ENCODE measurements at places on chromosomes 13 and 19.

- DNase-seq, result no peak
Observed at GRCh38 chr19:5695649-5696195, 5.6 kb downstream of the RPL36 start.

DNA sequence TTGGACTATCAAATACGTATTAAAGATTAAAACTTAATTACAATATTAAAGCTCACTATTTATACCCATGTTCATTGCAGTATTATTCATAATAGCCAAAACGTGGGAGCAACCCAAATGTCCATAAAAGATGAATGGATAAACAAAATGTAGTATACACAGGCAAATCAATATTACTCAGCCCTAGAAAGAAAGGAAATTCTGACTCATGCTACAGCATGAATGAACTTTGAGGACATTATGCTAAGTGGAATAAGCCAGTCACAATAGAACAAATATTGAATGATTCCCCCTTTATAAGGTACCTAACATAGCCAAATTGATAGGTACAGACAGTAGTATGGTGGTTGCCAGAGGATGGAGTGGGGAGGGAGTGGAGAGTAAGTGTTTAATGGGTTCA, 457.3 kb downstream of the FGF14 start:
- no peak for DNase-seq

GRCh38 chr13:35764326-35765015, 288.0 kb upstream of the MAB21L1 start:
- no peak for DNase-seq

DNA sequence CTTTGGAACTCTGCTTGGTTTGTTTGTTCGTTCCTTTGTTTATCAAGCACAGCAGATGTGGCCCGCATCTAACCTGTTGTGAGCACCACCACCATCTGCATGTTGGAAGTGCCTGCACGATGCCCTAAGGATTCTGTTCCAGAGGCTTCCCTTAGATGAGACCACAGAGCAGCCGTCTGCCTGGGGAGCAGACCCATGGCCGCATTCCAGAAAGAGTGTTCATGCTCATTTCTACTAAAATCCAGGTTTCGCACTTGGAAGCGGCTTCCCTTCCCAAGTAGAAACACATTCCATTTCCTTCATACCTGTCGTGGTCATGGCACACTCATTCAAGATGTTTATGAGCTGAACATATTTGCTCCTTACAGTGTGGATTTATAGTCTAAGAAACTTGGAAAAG, 27.2 kb downstream of the COL4A2 start:
- no peak for DNase-seq

DNA sequence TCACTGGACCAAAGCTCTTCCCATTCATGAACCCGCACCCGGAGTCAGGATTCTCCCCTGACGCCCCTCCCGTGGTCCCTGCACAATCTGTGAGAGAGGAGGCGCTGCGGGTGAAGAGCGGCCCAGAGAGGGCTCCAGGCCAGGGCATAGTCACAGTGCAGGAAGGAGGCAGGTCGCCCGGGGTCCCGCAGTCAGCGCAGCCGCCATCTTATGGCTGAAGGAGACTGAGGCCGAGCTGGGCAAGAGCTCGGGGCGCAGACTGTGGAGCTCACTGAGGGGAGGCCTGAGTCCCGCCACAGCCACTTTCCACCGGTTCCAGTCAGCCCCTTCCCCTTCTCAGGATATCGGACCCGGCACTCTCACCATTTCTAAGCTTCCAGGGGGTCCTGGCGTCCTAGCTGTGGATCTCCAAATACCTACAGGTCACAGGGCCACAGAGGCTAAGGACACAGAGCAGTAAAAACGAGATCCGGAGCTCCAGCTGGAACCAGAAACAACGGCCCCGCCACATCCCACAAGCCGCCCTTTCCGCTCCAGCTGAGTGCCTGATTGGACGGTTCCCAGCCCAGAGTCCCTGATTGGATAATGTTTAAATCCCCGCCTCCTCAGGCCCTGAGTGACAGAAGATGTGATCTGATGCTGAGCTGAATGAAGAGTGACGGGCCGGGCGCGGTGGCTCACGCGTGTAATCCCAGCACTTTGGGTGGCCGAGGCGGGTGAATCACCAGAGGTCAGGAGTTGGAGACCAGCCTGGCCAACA, at the start of gene ZNF99:
Gene ZNF99 (minus strand): TSS at position 501 of the 760 bp plus-strand sequence. CDS start 135 bp downstream, at position 366.
- no peak for DNase-seq

- DNase-seq, result no peak
Observed at GRCh38 chr19:45173816-45174215, 4.2 kb downstream of the TRAPPC6A start.

DNA sequence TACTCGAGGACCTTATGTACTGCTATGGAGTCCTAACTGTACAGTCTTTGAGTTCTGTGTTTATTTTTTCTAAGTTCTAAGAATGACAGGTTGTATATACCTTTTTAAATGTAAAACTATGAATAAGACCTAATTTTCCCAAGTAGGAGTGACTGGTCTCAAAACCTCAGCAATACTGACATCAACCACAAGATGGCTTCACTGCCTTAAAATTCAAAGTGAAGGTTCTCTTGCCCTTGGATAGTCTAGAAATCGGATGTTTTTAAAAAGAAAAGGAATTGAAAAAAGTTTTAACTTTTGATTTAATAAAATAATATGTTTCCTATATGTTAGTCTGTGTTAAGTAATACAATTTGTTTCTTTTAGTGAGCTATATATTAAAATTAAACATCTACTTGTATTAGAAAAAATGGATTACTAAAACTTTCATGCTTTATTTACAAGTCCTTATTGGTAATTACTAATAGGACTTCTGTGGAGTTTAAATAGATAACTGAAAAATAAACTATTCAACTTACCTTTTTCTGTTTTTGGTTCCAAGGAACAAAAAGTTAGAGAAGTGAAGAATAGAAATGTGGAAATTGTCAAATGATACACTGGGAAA, 52.0 kb downstream of the TDRD3 start:
- peak; percentile 44 for DNase-seq

DNA sequence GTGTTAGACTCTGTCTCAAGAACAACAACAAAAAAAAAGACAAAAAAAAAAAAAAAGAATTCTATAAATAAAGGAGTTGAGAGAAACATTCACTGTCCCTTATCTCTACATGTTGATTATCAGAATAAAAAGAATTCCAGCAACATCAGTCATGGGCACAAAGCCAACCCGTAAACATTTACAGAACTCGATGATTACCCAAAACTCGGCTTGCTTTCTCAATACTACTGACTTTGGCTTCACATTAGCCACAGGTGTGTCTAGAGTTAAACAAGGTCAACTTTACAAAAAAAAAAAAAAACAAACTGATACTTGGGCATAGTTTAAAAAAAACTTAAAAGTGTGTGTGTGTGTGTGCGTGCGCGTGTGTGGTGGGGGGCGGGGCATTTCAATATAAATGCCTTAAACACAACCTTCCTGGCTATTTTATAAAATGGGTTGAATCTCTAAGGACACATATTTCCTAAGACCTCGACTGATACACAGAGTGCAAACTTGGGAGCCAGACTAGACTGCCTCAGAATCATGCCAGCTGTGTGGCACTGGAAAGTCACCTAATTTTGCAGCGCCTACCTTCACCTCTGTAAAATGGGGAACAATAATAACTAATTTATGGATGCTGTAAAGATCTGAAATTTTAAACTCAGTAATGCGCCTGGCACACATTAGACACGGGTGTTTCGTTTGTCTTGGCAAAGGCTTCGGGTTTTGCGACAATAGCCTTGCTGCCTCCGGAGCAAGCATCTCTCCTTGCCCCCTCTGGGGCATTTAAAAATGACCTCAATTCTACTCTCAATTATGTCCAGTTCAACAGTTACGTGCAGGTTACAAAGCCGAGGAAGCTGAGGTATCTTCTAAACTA, 922 bp downstream of the EBPL start:
- no peak for DNase-seq

Data from suppressor macrophage (primary cell).